ENCODE measurements at places on chromosomes 2 and 18.

DNA sequence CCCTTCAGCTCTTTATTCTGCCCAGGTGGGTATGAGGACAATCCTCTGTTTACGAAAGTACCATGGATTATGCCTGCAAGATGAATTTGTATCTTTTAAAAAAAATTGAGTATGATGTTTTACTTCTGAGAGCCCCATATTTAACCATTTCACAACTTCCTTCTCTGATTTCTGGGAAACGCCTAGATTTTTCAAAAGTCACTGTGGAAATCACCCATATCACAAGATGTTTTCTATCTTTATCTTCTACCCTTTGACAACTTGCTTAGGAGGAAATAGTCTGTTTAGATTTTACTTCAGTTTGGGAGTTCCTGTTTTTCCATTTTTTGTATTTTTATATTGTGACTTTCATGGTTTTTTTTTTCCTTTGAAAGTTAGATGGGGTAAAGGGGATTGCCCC lies 53.0 kb downstream of the ICOS start:
- DNase-seq, result no peak

DNA sequence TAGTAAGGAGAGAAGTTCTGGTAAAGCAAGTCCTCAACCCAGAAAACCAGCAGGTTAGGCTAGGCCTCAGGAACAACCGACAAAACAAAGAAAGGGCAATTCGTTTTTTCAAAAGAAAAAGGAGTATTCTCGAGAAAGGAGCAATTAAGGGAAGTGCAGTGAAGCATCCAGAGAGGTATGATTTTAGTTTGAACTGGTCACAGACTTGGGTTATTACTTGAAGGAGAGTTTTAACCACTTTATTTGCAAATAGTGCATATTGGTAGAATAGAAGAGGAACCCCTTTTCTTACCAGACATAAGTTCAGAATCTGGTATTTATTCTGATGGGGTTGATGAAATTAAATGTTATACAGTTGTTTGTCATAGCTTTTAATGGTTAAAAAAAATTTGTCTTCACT lies 110.0 kb upstream of the GCFC2 start:
- no peak for DNase-seq

- DNase-seq, result no peak
Observed at GRCh38 chr2:33486544-33486943, 10.1 kb downstream of the RASGRP3 start.

DNA sequence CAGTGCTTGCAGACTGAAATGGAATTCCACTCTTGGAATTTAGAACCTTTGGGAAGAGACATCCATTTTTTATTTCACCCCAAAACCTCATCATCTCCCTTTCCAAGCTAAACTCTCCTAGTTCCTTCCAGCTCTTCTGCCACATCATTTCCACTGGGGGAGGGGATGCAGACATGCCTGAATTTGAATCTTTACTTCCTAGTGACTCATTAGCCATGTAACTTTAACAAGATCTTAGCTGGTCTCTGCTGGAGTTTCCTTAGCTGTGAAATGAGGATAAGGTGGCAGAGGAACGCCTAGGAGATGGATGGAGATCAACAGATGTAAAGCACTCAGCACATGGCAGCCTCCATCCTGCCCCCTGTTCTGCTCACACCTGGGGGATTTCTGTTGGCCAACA lies 266.8 kb downstream of the EN1 start:
- no peak for DNase-seq

GRCh38 chr18:70454704-70455322 lies 166.0 kb downstream of the SOCS6 start:
- DNase-seq, result peak; percentile 38

DNA sequence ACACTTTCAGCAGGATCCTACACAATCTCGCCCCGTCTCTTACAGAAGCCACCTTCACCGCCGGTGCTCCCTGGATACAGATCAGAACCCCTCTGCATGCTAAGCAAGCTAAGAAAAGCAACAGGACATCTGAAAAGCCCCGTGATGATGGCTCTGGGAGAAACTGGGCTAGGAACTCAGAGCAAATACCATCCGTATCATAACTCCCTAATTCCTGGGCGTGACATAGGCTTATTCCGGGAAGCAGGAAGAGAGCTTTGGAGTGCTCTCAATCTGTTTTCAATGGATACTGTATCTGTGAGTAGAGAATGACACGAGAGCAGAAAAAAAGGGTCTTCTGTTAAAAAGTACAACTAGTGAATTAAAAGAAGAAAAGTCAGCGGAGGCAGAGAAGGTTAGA lies 121.6 kb downstream of the SPP2 start:
- DNase-seq, result no peak

DNA sequence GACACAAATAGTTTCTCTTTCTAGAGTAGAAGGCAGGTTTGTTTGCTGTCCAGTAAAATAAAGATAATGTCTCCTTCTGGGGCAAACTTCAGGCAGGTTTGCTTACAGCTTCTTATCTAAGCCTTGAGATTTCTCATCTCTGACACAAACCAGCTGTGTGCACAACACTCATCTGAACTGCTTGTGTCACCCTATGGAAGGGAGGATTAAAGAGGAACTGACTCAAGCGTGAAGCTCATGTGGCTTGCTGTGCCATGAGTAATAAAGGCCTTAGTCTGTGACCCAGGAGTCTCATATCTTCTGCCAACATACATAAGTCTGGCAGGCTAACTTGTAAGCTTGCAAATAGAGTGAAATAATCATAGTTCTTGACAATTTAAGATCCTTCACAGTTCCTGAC lies 24.2 kb upstream of the CPO start:
- no peak for DNase-seq

DNA sequence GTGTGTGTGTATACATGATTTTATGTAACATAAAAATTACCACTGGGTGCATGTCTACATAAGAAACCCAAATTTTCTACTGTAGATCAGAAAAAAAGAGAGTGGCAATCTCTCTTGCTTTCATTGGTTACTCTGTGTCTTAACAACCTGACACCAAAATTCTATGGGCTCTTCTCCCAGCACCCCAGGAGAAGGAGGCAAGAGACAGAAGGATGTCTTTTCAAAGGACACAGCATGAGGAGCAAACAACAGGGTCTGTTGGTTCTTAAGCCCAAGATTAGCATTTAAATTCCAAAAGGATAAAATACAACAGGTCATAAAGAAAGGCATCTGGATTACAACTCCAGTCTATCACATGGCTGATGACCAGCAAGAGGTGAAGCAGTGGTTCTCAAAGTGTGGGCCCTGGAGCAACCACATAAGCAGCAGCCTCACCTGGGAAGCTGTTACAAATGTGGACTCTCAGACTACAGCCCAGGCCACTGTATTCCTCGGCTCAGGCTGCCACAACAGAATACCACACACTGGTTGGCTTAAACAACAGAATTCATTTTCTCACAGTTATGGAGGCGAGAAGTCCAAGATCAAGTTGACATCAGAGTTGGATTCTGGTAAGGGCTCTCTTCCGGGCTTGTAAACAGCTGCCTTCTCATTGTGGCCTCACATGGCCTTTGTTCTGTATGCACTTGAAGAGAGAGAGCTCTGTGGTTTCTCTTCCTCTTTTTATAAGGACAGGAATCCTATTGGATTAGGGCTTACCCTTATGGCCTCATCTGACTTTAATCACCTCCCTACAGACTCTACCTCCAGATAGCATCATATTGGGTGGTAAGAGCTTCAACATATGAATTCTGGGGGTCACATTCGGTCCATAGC lies 79.8 kb upstream of the RNF152 start:
- no peak for DNase-seq

DNA sequence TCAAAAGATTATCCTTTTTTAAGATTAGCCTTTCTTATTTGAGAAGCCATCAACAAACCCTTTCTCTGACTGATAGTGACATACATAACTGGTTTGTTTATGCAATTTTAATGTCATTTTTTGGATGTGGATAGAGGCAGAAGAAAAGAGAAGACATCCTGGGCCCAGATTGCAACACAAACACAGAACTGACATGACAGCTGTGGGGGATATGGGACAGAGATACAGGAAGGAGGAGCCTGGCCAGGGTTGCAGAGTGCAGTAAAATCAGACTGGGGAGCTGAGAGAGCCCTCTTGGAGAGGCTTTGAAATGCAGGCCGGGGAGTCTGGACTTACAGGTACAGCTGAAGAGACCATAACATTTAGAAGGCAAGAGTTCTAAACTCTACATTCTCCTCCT lies 65.1 kb downstream of the SIGLEC15 start:
- no peak for DNase-seq

DNA sequence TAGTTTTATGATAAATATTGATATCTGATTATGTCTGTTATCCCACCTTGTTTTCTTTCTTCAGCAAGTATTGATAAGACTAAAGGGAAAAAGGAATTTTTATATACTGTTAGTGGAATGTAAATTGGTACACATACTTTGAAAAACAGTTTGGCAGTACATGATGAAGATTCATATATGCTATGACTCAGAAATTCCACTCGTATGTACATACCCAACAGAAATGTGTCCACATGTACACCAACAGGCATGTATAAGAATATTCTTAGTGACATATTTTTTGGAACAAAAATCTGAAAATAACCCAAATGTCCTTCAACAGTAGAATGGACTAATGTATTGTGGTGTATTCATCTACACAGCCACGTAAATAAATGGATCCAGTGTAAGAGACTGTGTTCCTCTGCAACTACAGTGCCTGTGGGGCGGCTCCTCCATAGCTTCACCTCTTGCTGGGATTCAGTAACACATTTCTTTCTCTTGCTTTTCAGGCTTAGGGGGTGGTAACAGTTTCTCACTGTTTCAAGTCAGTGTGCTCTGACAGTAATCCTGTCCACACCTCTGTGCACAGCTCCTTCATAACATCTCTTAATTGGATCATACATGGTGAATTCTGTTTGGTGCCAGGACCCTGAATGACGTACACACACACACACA lies 35.5 kb upstream of the ALMS1 start:
- no peak for DNase-seq

DNA sequence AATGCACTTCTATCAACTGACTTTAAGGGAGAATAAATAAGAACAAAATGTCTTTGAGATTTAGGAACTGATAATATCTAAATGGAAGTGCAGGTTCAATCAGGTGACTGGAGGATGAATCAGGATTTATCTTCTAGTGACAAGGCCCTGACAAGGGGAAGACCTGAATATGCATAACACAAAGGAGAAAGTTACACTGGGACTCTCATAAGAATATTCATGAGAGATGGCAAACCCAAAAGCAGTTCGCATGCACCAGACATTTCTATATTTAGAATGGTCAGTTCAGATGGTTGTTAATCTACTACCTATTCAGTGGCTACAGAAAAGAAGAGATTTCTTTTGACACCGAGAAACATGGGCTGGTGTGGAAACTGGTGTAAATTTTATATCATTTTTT lies 1771.3 kb upstream of the LRRTM1 start:
- no peak for DNase-seq

DNA sequence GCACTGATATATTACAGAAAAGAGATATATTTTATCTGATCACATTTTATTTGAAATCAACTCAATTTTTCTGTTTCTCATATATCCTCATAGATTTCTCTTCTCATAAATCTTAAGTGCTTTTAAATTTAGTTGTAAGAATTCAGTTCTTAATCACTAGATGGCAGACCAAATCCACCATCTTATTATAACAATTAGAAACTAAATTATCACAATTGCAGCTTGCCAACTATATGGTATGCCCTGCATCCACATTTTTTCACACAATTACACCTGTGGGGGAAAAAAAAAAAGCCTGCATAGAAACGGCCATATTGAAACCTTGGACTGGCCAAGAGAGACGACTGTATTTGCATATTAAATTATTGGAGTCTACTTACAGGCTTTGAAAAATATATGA lies 64.4 kb downstream of the COL5A2 start:
- no peak for DNase-seq

DNA sequence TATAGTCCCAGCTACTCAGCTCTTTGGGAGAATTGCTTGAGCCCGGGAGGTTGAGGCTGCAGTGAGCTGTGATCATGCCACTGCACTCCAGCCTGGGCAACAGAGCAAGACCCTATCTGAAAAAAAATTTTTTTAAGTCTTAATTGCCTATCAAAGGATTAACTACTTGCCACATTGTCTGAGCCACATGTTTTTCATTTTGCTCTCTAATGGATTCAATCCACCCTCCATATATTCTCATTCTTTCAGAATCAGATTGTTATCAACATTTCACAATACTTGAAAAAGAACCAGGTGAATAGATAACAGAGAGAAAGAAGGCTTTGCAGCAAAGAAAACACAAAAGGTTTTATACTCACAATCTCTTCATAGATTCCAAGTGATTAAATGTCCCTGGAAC lies 61.0 kb downstream of the PXDN start:
- DNase-seq, result no peak

GRCh38 chr2:172079838-172080640 lies 5.3 kb upstream of the DLX1 start:
- no peak for DNase-seq

- no peak for DNase-seq
Observed at GRCh38 chr2:38374984-38375383, 2.1 kb downstream of the ATL2 start.

DNA sequence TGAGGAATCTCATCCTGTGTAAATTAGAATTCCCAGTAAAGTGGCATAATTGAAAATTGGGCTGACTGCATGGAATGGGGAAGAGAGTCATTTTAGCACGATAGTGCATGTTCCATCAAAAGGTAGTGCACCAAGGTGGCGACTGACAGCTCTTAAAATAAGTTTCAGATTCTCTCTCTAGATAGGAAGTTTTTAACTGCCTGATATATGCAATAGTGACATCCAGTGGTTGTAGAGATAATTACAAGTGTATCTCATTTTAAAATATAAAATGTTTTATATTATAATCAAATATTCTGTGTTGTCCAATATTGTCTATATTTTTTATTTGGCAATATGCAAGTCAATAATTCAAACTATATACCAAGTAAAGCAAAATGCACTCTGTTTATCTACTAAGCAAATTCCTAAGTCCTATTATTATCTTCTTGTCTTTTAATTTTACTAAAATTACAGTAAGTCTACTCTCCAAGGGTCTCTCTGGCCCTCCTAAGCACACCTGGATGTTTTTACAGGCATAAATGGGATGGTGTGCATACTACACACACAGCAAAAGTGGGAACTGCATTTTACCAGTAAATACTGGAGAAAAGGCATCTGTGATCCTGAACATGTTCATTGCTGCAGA lies 397.7 kb upstream of the HNRNPA3 start:
- peak; percentile 12 for DNase-seq

DNA sequence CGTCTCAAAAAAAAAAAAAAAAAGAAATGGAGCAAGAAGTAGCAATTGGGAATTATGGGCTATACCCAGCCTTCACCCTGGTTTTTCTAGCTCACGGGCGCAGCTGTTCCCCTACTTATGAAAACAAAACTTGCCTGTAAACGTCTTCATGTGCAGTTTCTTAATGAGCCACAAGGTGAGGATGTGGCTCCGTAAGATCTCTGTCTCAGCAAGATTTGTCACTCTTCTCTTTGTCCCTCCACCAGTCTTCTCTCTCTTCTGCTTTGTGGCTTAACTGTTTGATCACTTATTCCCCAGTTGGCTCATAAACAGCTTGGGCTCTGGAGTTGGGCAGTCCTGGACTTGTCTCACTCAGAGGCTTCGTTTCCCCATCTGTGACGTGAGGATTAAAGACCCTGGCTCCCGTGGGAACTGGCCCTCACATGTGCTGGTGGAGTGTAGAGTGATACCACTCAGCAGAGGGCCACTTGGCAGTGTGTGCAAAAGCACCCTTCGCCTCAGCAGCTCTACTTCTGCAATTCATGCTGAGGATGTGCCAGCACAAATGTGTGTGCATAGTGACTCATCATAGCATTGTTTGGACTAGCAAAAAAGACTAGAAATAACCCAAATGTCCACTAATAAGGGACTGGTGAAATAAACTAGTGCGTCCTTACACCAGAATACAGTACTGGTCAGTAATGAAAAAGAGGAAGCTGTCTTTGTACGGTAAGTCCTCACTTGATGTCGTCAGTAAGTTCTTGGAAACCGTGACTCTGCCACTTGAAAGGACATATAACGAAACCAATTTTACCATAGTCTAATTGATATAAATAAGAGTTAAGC lies 8.7 kb downstream of the CEP68 start:
- no peak for DNase-seq
